ENCODE measurements at places on chromosomes 6 and 20.

DNA sequence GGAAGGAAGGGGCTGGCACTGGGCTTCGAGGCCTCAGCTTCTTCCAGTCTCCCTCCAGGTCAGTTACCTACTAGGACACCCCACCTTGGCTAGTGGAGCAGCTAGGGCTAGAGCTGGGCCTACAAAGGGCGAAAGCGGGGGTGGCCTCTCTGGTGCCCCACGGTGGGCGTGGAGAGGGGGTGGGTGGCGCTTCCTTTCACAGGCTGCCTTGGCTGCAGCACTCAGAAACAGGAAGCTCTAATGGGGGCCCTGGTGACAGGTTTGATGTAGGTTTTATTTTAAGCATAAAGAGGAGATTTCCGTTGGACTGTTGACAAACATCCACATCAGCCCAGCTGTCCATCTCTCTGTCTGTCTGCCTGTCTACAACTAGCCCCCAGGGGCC lies 13.4 kb downstream of the FAM110A start:
- DNase-seq = no peak

DNA sequence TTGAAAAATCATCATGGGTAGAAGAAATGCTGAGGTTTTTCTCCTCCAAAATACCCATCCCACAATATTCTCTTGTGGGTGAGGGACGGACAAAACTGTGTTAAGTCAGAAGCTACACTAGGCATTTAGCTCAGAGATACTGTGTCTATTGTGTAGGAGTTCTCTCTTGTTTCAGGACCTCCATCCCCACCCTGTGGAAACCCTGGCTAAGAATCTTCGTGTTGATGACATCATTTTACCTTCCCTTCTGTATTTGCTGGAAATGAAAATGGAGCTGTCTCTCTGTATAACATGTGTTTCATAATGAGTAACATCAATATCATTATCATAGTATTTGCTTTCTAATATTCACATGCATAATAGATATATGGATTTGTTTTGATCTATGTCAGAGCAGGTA lies 1193.0 kb upstream of the CITED2 start:
- DNase-seq = no peak

GRCh38 chr20:21291026-21291425 lies 12.1 kb upstream of the XRN2 start:
- DNase-seq = no peak

DNA sequence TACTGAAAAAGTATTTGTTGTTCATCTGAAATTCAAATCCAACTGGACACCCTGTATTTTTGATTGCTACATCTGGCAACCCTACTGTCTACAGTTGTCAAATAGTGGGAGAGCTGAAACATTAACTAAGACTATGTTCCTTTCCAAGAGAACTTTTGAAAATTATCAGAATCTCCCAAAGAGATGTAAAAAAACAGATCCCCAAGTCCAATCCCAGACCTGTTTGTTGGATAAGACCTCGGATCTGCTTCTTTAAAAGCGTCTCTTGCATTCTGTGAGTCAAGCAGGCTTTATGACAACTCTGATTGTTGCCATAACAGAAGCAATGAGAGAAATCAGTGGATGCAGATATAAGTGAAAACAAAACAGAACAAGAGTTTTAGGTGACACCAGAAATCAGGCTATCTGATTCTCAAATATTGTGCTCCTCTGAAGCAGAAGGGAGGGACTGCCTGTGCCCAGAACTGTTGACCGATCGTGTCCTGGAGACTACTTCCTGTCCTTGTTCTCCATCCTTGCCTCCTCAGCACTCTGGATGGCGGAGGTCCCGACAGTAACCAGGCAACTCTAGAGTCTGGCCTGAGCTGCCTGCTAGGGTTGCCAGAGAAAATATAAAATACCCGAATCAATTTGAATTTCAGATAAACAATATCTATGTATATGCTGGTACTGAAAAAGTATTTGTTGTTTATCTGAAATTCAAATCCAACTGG lies 853.8 kb downstream of the MAFB start:
- no peak for DNase-seq

- DNase-seq = no peak
Observed at GRCh38 chr6:111843347-111844147, 29.7 kb downstream of the FYN start.

DNA sequence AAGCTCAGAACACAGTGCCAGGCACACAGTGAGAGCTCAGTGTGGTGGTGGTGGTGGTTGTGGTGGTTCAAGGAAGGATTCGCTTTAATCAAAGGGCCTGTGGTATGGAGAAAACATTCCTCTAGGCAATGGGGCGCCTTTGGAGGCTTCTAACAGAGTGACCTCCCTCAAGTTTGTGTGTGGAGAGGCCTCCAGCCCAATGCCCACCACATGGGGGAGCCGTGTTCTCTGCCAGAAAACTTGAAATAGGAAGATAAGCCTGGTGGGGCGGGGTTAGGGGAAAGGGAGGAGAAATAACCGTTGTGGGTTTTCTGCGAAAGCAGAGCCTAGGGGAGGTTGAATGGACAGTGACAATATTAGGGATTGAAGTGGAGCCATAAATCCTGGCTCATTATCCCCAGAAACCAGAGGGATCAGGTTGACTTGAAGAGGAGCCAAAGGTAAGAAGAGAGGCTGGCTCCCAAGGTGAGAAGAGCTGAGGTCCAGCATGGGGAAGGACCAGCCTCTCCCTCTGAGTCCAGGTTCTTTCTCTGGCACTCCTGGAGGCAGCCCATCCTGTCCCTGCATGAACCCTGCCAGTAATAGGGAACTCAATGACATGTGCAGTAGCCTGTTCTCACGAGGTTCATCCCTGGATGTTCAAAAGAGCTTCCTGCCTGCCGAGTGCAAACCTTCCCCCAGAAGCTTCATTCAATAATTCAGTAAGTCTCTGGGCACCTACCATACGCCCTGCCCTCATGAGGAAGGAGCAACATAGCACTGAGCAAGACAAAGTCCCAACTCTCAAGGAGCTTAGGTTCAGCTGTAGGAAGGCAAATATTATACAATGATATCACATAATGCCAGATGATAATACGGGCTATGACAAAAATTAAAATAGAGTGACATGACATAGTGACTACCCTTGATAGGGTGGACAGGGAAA lies 51.4 kb downstream of the TGM2 start:
- DNase-seq = no peak

- DNase-seq = no peak
Observed at GRCh38 chr6:6714118-6714897, 125.8 kb downstream of the LY86 start.

GRCh38 chr6:107689190-107689589 lies 134.9 kb downstream of the SCML4 start:
- DNase-seq = no peak

DNA sequence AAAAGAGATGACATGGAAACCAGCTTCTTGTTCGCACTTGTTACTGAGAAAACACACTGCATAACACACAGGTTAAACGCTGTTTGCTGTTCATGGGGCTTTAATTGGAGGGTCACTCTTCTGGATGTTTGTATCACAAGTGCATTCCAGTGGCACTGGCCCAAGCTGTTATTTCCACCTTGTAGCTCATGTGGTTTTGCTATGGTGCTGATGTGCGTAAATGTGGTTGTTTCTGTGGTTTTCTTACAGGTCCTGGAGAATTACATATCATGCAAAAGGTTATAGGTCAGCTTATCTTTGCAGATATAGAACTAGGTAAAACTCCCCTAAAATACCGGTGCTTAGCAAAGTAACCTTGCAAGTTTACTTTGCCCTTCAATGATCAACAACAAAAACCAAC lies 89.3 kb upstream of the AHI1 start:
- no peak for DNase-seq

DNA sequence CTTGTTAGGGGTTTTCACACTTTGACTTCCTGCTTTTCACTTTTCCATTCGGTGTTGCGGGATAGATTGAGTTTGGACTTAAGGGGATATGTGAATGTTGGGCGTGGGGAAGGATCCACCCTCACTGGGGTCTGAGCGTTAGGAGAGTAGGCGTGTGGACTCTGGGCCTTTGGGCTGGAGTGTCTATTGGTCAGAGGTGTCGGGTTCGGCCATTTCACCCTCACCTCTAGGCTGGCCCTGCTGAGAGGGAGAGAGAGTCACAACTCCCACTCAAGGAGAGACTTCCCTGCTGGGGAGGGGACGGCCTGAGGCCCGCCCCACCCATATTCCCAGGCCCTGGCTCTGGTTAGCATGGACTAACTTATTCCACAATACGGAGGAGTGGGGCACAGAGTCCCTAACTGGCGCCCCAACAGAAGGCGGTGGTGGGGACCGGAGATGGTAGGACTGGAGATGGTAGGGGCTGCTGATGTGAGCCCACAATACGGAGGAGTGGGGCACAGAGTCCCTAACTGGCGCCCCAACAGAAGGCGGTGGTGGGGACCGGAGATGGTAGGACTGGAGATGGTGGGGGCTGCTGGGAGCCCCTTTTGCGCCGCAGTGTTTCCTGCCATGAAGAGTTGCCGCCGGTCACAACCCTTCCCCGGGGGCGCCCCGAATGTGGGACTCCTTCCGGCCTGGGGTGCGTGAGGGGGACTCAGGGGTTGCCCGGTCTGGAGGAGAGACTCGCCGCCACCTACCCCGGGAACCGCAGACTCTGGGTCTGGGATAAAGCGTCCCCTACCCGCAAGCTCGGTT lies 1.4 kb upstream of the PTPRA start:
- peak; percentile 10 for DNase-seq

- no peak for DNase-seq
Observed at GRCh38 chr6:31529329-31530150, 778 bp downstream of the MCCD1 start.

DNA sequence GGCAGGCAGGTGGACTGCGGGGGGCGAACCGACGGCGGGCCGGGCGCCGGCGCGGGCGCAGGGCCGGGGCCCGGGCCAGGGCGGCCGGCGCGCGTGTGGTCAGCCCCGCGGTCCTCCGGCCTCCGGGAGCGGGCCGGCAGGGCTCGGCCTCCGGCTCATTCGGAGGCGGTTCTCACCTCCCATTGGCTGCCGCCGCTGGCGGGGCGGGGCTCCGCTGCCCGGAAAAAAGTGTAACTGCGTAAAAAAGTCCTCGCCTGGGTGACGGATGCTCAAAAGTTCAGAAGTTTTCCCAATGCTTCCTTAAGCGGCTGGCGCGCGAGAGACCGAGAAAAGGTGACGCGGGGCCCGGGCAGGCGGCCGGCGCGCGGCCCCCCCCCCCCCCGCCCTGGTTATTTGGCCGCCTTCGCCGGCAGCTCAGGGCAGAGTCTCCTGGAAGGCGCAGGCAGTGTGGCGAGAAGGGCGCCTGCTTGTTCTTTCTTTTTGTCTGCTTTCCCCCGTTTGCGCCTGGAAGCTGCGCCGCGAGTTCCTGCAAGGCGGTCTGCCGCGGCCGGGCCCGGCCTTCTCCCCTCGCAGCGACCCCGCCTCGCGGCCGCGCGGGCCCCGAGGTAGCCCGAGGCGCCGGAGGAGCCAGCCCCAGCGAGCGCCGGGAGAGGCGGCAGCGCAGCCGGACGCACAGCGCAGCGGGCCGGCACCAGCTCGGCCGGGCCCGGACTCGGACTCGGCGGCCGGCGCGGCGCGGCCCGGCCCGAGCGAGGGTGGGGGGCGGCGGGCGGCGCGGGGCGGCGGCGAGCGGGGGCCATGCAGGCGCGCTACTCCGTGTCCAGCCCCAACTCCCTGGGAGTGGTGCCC lies at the start of gene FOXC1:
Gene FOXC1, plus strand, starts transcription at position 268 of the 849 bp plus-strand sequence. Its CDS starts 531 bp downstream, at position 799.
- peak; percentile 96 for DNase-seq

GRCh38 chr6:28239636-28240035 lies 12.4 kb downstream of the ZKSCAN4 start:
- DNase-seq = no peak

DNA sequence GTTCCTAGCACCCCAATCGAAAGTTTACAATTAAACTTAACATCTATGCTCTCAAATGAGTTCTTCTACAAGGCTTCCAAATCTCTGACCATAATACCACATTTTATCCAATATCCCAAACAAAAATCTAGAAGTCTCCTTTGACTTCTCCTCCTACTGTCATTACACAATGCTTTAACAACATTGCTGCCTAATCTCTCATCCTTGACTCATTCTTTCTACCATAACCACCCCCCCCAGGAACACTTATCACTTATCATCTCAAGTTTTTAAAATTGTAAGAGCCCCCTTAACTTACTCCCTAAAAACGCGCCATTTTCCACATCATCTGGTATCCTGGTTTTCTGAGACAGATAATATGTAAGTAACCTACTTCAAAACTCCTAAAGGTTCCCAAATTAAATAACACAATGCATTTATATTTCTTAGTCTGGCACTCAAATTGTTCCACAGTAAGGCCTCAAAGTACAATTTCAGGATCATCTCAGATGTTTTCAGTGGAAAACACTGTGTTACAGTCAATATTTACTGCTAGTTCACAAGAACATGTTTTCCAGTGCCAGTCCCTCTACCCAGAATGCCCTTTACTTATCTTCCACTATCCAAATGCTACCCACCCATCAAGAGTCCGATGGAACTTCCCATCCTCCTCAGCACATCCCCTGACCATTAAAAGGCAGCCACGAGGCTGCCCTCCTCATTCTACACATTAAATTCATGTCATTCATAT lies 308.2 kb upstream of the THEMIS start:
- no peak for DNase-seq

DNA sequence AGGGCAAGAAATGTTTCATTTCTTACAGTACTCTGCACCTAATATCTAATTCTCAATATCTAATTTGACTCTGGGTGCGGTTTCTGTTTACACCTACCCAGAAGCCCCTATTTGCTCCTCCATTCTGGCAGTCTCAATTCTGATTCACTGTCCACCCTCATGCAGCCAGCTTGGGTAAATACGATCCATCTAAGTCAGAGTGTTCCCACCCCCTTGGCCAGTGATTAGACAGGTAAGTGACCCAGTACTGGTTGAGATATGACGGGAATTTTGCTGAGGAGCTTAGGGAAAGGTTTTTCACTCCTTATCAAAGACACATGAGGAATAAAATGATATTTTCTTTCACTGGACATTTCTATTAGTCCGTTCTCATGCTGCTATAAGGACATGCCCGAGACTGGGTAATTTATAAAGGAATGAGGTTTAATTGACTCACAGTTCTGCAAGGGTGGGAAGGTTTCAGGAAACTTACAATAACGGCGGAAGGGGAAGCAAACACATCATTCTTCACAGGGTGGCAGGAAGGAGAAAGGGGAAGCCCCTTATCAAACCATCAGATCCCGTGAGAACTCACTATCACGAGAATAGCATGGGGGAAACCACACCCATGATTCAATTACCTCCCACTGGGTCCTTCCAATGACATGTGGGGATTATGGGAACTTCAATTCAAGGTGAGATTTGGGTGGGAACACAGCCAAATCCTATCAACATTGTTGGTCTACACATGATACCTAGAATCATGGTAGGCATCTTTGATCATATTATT lies 29.4 kb downstream of the GLO1 start:
- no peak for DNase-seq

GRCh38 chr6:703552-703951 lies 10.6 kb upstream of the EXOC2 start:
- DNase-seq = no peak

- no peak for DNase-seq
Observed at GRCh38 chr6:98323605-98324004, 510.8 kb upstream of the POU3F2 start.
